Karpas-422 (cell line): ENCODE measurements at places on chromosomes 3 and 15.
A peak's percentile ranks its signal among the peaks of the same experiment; 100 is the strongest.

GRCh38 chr3:173886-174285 lies 22.7 kb upstream of the CHL1 start:
- no peak for DNase-seq

- DNase-seq: no peak
Measured at GRCh38 chr15:51864408-51865056, 35.1 kb downstream of the TMOD3 start.

GRCh38 chr3:277873-278272 lies 81.3 kb downstream of the CHL1 start:
- DNase-seq: peak; percentile 89

DNA sequence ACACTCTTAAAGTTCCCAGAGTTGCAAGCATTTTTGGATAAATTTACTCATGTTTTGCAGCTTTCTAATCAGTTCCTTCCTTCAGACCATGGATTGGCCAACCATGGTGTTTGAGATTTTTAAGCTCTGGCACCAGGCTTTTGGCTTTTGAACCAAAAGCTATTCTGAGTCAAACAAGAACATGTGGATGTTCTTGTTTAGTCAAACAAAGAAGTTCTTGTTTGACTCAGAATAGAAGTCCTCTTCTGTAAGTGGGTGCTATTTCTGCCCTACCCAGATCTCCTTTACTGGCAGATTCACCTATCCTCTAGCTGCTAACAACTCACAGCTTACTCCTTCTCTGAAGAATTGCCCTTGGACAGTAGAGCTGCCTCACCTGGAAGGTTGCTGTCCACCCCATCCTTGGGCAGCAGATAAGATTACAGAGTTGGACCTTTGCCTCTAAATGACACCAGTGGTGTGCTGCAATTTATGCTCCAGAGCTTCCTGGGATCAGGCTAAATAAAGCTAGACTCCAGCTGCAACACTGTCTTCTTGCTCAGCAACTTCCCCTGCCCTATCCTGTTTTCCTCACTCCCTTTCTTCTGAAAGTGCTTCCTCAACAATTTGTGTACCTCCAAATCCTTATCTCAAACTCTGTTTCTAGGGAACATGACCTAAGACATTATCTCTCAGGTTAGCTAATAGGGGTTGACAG lies 65.6 kb downstream of the COL6A6 start:
- DNase-seq: no peak

GRCh38 chr3:80051602-80051962 lies 283.8 kb upstream of the ROBO1 start:
- no peak for DNase-seq

DNA sequence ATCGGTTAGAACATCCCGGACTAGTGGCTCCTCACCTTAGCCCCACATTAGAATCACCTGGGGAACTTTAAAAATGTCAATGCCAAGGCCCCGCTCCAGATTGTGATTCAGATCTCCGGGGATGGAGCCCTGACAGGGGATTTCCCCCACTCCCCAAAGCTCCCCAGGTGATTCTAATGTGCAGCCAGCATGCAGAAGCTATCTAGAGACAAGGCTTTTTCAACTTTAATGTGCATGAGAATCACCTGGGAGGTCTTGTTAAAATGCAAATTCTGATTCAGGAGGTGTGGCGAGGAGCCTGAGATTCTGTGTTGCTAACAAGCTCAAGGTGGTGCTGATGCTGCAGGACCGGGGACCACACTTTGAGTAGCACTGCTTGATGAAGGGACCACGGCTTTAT lies 156.7 kb downstream of the RAB11A start:
- DNase-seq: peak; percentile 70

GRCh38 chr3:74465715-74466410 lies 148.6 kb downstream of the CNTN3 start:
- DNase-seq: no peak

- peak; percentile 2 for DNase-seq
Measured at GRCh38 chr15:62900071-62900802, 142.3 kb upstream of the TPM1 start.

- DNase-seq: no peak
Measured at GRCh38 chr3:124202754-124203153, 210.8 kb upstream of the ROPN1 start.

DNA sequence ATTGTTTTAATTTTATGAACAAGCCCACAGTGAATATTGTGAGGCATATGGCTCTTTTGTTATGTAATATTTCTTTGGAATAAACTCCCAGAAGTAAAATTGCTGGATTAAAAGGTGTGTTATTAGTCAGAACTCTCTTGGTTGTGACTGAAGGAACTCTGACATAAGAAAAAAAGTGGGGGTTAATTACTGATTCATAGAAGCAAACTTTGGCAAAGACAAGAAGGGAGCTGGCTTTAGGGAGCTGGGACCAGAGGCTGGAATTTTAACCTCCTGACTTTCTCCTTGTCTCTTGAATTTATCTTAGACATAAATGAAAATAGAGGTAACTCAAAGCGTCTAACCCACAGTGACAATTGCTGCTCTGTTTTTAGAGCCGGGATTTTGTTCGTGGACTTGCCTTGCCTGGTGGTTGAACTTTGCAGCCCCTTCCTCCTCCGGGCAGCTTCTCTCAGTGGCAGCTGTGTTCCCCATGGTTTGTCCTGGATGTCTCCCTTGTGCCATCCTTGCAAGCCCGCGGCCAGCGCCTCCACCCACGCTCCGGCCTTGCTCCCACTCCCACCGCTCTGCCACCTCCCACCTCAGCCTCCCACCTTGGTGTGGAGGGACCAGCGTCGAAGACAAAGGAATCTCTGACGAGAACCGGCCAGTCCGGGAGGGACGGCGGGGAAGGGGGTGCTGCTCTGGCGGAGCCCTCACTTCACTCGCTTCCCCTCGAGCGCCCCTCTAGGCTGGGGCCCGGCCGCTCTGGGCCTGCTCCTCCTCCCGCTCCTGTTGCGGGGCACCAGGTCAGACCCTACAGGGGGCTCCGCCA lies 28.0 kb downstream of the ARHGAP31 start:
- peak; percentile 45 for DNase-seq

DNA sequence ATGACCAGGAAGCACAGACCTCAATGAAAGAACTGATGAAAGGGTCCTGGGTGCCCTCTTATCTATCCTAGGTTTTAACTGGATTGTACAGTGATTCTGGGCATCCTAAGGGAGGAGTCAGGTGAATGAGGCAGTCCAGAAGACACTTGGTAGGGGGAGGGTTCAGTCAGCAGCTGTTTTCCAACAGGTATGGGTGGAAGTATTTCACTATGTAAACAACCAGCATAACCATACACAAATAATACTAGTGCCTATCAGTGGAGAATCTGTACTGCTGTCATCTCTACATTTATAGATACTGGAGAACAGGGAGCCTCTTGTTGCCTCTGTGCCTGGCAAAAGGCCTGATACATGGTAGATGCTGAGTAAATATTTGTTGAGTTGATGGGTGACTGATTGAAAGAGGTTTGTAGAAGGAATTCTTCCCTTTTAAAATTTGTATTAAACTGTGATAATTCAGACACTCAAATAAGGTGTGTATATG lies 328.5 kb downstream of the RBMS3 start:
- no peak for DNase-seq

- no peak for DNase-seq
Measured at GRCh38 chr3:66386925-66387650, 113.7 kb downstream of the LRIG1 start.

GRCh38 chr3:58646503-58646902 lies 20.1 kb downstream of the FAM3D start:
- no peak for DNase-seq

- DNase-seq: no peak
Measured at GRCh38 chr3:73459711-73460110, 165.0 kb downstream of the PDZRN3 start.

- DNase-seq: peak; percentile 17
Measured at GRCh38 chr15:67998599-67999133, 55.4 kb upstream of the PIAS1 start.

DNA sequence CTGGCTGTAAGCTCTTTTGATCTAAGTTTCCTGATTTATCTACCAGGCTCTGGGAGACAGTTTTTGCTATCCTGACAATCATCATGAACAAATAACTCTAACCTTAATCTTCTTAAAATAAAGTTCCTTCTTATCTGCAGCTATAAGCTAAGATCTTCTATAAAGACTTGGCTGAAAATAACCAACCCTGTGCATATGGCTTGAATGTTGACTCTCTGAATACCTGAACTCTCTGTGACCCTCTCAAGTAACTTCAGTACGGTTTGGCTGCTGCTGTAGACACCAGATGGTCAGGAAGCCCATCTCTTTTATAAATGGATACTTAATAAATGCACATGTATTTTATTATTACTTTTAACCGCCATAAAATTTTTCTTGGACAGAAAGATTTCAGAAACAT lies 412.4 kb upstream of the CBLB start:
- DNase-seq: no peak

GRCh38 chr3:53016236-53016635 lies 29.6 kb downstream of the SFMBT1 start:
- no peak for DNase-seq

DNA sequence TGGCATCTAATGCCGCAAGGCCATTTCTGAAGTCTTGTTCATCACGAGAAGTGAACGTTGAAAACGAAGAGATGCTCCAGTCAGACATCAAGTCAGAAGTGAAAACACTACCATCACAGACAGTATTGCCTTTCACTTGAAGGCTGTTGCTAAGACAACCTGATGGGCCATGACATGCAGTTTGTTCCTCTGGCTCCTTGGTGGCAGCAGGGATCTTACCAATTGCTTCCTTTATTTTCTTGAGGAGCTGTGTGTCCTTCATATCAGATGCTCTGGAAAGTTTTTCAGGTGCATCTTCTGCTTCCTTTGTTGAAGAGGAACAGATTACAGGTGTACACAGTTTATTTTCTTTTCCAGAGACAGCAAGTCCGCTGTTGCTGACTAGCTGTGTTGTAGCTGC lies 30.7 kb upstream of the MYLK start:
- no peak for DNase-seq

DNA sequence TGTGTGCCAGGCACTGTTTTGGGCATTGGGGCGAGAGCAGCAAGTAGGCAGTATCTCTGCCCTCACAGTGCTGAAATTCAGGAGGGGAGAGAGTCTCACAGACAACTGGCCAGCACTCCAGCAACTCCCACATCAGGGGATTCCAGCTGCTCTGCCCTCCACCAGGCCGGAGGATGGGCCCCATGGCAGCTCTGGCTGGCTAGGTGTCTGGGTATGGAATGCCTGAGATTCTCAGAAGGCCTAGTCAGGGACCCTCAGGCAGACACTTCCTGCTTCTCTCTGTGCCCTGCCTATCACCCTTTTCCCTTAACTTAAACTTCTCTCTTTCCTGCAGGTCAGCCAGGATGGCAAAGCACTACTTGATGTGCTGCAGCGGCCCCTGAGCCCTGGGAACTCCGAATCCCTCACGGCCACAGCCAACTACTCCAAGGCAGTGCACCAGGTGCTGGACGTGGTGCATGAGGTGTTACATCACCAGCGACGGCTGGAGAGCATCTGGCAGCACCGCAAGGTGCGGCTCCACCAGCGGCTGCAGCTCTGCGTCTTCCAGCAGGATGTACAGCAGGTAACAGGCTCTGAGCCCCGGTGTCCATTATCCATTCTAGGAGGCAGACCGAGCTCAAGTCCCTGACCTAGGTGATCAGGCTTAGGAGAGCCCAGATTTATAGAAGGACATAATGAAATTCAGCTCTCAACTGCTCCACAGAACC lies 342.2 kb upstream of the ROPN1 start:
- no peak for DNase-seq
